ENCODE measurements at places on chromosomes 12 and 14.
A peak's percentile ranks its signal among the peaks of the same experiment; 100 is the strongest.

DNA sequence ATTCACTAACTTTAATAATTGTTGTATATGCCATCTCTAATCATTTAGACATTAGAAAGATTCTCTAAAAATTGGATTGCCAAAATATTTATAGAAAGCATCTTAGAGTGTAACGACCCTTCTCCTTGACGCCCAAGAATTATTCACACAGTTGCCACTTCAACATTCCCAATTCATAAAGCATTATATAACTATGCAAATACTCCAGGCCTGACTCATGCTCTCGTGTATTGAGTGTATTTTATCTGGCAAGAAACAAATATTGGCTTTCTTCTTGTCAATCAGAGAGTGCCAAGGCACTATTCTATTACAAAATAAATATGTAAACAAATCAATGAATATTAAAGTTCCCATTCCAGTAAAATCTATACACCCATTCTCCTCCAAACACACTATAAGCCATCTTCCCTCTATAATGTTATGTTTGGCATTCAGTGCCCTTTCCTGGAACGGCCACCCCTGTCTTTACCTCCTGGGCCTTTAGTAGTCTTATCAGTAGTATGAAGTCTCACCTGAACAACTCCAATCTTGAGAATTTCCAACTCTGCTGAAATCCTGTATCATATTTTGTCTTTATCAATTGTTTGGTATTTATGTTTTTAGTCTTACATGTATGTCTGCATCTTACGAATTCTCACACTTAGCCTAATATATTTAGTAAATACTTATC lies 182.6 kb downstream of the PIK3C2G start:
- DNase-seq, result no peak

DNA sequence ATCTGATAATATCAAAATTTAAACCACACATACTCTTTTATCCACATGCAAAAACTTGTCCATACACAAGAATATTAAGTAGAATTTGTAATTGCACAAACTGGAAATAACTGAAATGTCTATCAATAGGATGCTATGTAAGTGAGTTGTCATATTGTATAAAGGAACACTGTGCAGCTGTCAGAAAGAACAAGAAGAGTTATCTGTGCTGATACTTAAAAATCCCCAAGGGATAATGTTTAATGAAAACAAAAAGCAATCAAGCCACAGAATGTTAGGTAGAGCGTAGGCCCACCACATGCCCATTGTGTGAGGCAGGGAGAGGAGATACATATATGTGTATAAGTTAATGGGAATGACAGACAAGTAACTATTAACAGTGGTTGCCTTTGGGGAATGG lies 25.9 kb upstream of the HIGD1C start:
- DNase-seq, result no peak

DNA sequence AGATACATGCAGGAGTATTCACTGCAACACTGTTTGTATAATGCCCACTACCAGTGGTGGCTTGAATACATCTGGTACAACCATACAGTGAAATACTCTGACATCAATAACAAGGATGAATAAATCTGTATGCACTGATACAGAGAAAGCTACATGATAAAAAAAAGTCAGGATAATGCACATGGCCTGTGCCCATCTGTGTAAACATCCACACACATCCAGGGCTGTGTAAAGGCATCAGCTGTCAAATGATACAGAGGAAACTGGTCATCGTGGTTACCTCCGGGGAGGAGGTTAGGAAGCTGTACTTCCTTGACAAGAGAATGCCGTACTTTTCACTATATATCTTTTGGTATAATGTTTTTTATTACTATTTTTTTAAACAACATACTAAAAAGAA lies 176.6 kb downstream of the FOXN3 start:
- DNase-seq, result no peak

GRCh38 chr12:95553197-95553943 lies 2.1 kb upstream of the USP44 start:
- DNase-seq, result no peak

- no peak for DNase-seq
Measured at GRCh38 chr12:40033242-40033630, 72.6 kb downstream of the SLC2A13 start.

DNA sequence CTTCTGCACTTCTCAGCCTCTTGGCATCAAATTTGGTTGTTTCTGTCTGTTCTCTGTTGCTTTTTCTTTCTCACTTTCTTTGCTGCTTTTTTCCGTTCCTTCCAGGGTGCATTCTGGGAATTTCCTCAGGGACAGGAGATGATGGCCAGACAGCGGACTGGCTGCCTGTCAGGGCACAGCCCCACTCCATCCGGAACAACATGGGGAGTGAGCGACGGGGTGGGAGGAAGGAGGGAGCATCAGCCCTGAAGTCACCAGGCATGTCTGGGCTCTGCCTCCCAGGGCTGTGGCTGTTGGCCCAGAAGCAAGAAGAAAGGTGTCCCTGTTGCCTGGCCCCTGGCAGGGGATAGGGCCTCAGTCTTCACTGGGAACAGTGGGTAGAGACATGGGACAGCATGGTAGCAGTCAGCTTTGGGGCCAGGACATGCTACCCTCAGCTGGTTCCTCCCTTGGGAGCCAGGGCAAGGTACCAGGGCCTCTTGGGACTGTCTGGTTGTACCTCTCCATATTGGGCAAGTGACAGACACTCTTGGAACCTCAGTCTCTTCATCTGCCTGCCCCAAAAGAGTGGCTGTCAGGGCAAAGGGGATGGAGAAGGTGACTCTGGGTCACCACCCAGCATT lies 8.6 kb downstream of the PGF start:
- DNase-seq, result no peak

DNA sequence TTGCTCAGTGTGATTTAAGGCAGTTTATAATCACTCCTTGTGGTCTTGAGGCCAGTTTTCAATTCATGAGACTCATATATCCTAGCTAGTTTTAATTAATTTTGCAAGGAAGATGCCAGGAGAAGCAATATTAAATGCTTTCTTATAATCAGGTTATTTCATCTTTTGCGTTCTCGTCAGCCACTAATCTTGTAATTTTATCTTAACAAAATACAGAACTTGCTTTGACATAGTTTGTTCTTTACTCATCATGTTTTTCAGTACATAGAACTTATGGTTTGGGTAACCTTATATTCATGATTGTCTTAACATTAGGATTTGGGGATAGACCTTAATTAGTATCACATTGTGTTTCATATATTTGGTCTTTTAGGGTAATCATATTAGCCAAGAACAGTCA lies 76.0 kb downstream of the LIN52 start:
- DNase-seq, result no peak

DNA sequence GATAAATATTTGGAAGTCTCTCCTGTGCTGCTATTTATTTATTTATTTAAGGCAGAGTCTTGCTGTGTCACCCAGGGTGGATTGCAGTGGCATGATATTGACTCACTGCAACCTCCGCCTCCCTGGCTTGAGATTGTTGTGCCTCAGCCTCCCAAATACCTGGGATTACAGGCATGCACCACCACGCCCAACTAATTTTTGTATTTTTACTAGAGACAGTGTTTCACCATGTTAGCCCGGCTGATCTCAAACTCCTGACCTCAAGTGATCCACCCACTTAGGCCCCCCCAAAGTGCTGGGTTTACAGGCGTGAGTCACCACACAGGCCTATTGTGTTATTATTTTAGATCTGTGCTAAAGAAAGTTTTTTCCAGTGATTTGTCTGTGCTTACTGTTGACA lies 225.2 kb downstream of the CCER1 start:
- no peak for DNase-seq

DNA sequence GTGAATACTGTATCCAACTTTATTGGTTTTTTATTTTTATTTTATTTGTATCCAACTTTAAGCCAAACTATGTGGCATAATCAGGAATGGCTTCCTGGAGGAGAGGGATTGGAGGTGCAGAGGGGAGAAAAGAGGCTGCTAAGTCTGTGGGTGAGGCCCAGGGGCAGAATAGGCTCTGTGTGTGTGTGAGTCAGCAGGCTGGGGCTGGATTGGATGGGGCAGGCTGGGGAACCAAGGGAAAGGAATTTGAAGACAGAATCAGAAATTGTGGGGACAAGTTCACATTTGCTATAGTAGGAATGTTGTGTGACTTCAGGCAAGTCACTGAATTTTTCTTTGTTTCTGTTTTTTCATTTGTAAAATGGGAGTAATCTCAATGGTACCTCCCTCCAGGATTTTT lies 12.8 kb upstream of the RILPL1 start:
- DNase-seq, result no peak

DNA sequence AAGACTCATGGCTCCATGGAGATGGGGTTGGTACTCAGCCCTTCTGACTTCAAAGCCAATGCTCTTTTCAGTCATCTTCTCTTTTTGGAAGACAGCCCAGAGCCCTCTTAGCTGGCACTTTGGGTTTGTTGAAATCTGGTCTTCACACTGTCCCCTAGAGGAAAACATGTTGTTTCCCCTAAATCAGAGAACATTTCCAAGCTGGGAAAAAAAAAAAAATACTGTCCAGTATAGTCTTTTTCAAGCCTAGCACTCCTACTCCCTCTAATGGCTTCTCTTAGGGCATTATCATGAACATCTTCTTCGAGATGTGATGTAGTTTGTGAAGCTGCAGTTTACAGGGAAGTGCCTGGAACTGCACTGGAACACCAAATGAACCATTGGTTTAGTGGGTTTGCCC lies 3.0 kb upstream of the ZC3H14 start:
- DNase-seq, result no peak

GRCh38 chr14:71372411-71372838 lies 465.2 kb downstream of the PCNX1 start:
- DNase-seq, result no peak

GRCh38 chr14:79062226-79062625 lies 892.1 kb downstream of the NRXN3 start:
- DNase-seq, result no peak

- no peak for DNase-seq
Measured at GRCh38 chr14:105193916-105194782, 13.0 kb upstream of the NUDT14 start.

GRCh38 chr12:47813511-47814196 lies 6.0 kb downstream of the HDAC7 start:
- DNase-seq, result no peak

GRCh38 chr14:105568859-105569766 lies 42.7 kb downstream of the TMEM121 start:
- DNase-seq, result no peak

DNA sequence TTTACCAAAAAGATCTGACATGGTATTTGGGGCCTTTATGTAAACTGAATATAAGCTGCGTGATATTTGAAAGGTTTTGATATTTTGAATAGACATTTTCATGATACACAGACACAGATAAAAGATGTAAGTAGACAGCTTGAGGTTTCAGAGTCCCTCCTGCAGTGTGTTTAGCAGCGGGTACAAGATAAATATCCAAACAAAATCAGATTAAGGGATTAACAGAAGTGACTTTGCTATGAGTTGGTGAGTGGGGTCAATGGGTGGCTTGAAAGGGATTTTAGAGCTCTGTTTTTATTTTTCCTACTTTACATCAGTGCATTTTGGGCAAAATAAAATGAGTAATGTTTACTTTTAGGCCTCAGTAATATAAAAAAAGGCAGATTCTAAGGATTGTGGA lies 84.1 kb downstream of the IGF1 start:
- DNase-seq, result no peak

DNA sequence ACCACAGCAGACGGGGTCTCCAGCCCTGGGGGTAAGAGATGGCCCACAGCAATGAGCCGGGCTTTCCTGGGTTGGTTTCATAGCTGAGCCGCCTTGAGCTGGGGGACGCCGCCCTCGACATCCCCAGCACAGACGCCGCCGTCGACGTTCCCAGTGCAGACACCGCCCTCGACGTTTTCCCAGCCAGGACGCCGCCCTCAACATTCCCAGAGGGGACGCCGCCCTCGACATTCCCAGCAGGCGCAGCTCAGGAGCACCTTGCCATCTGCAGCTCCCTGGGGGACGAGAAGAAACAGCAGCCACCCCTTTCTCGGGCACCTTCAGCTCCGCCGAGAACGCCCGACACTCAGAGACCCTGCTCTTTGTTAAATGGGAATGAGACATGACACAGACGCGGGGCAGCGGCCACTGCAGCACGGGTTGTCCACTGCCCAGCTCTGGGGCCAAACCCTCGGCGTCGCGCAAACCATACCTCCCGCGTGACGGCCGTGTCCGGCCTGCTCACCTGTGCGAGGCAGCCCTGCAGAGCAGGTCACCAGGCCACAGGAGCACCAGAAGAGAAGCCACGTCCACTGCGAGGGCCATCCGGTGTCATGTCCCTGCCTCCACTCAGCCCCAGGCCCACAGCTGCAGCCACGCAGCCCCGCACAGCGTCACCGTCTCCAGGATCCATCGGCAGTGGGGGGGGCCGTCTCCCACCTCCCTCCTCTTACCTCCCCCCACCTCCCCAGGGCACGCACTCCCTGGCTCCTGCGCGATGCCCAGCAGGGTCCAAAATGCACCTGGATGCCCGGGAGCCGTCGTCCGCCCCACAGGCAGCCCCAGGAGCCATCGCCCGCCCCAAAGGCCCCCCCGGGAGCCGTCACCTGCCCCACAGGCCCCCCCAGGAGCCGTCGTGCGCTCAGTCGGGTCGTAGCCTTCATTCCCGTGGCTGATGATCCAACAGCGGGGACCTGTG lies 77.4 kb upstream of the GALNT9 start:
- DNase-seq, result no peak

- no peak for DNase-seq
Measured at GRCh38 chr14:70567791-70568190, 32.7 kb downstream of the MED6 start.

DNA sequence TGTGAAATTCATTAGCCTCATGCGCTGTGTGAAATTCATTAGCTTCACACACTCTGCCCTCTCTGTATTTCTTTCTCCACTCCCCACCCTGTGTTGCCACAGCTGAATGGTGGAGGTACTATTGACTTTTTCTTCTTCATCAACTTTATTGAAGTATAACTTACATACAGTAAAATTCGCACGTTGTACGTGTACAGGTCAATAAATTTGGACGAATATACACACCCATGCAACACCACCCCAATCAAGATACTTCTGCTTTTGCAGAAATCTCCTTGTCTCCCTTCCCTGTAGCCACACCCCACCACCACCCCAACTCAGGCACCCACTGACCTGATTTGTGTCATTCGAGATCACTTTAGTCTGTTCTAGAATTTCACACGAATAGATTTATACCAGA lies 51.8 kb downstream of the FBXL14 start:
- DNase-seq, result no peak

- peak; percentile 24 for DNase-seq
Measured at GRCh38 chr14:105363847-105364708, 34.3 kb upstream of the TEX22 start.

GRCh38 chr12:124398578-124399227 lies 103.8 kb downstream of the RFLNA start:
- no peak for DNase-seq

DNA sequence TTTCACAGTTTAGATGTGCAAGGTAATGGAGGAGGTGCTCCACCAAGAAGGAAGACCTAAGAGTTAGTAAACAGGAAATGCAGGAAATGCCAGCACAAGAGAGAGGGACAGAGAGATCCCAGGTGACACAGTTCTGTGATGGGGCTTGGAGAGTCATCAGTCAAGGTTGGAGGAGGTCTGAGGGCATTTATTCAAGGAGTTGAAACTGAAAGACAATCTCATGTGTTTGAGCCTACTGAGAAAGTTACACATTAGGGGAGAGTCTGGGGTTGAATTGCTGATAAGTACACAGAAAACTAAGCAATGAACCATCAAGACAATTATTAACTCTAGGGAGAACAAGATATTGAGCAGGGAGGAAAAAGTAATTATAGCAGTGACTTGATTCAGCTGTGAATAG lies 138.5 kb downstream of the ANO6 start:
- no peak for DNase-seq
